ENCODE measurements at places on chromosomes 2 and 18. TPM values are rescaled to one million over a fixed set of nuclear protein-coding genes. Genes with fewer than 3 reads are reported as not detected.
A peak's percentile ranks its signal among the peaks of the same experiment; 100 is the strongest.

DNA sequence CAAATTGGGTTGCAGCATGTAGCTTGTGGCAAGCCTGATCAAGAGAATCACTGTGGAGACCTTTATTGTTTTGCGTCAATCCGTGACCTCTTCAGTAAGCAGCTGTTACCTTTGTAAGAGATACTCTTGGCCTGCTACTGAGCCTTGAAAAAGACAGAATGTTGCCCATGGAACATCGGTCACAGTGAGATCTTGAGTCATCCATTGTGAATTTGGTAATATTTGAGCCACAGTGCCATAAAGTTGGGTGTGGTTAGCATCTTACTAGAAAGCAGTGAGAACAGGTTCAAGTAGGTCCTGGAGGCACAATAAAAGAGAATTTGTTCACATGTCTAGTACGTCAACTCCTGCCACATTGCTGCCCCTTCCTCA, 12.7 kb upstream of the EFR3B start:
- no peak for DNase-seq

DNA sequence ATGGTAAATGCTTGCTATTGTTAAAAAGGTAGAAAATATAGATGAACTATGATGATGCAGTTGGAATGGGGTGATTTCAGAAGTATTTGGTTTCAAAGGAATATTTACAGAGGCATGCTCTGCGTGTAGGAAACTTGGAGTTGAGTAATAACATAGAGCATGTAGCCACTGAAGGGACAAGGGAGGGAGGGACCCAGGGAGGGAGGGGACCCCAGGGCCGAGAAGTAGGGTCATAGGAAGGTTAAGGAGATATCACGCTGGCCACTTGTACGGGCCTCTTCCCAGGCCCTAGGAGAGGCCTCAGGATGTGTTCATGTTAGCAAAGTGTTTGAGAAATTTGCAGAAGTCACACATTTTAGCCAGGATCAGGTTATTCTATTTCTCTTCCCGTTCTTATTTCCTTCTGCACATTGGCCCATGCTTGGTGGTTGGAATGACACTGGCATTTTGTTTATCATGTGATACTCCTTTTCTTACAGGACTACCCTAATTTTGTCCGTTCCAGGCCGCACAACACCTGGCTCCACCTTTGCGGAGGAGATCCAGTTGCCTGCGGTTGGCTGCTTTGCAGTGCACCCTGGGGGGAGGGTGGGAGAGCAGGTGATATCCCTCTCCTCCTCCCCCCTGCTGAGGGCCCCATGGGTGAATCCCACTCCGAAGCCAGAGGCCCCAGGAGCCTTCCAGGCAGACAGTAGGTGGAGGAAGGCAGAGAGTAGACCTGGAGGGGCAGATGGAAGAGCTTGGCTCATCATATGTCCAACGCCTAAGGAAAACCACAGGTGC, 16.9 kb upstream of the ACKR3 start:
- DNase-seq, result no peak

- DNase-seq, result peak; percentile 87
Observed at GRCh38 chr18:3250237-3251107, 2.9 kb downstream of the MYL12A start.

The REG3A gene
- not detected for total RNA-seq

- no peak for DNase-seq
Observed at GRCh38 chr18:23126376-23127056, 8.8 kb upstream of the CABLES1 start.

DNA sequence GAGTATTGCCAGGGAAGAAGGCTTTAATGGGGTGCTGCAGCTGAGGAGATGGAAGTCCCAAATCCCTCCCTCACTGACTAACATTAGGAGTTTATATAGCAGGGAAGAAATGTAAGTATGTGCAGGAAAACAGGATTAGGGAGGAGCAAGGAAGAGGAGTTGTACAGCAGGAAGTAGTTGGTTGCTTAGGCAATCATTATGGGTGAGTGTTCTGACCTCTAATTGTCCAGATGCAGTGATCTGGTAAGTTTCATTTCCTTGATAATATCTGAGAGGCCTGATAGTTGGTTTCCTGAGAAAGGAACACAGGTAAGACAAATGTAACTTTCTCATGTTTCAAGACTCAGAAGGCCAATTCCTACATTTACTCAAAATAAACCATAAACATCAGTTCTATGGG, 331.9 kb upstream of the GULP1 start:
- DNase-seq, result peak; percentile 9

All from fibroblast of the aortic adventitia (primary cell).